T-helper 2 cell (primary cell): ENCODE measurements at places on chromosomes 7 and 10.

DNA sequence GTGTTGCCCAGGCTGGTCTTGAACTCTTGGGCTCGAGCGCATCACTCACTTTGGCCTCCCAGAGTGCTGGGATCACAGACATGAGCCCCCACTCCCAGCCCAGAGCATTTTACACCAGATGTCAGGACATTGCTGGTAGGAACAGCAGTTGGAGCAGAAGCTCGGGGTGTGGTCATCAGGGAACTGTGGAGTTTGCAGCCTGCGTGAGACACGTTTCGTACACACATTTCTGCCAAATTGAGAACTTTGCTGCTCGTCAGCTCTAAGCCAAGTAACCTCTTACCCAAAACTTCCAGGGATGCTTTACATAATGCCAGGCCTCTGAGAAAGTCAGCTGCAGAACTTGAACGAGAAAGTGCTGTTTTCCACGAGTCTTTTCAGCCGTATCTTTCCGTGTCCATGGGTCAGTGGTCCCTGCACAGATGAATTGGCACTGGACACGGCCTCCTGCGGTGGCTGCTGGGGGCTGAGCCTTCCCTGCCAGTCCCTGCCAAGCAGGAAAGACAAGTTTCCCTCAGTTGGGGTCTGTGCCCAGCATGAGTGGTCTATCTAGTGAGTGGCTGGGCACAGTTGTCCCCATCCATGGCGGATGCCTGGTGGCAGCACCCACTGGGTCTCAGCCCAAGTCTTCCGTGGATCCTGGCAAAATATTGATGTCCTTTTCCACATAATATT lies 54.4 kb downstream of the DNAJB6 start:
- DNase-seq = no peak

- no peak for DNase-seq
Measured at GRCh38 chr7:2374830-2375728, 20.5 kb downstream of the EIF3B start.

- no peak for DNase-seq
Measured at GRCh38 chr10:13848520-13849445, 262.0 kb downstream of the PRPF18 start.

DNA sequence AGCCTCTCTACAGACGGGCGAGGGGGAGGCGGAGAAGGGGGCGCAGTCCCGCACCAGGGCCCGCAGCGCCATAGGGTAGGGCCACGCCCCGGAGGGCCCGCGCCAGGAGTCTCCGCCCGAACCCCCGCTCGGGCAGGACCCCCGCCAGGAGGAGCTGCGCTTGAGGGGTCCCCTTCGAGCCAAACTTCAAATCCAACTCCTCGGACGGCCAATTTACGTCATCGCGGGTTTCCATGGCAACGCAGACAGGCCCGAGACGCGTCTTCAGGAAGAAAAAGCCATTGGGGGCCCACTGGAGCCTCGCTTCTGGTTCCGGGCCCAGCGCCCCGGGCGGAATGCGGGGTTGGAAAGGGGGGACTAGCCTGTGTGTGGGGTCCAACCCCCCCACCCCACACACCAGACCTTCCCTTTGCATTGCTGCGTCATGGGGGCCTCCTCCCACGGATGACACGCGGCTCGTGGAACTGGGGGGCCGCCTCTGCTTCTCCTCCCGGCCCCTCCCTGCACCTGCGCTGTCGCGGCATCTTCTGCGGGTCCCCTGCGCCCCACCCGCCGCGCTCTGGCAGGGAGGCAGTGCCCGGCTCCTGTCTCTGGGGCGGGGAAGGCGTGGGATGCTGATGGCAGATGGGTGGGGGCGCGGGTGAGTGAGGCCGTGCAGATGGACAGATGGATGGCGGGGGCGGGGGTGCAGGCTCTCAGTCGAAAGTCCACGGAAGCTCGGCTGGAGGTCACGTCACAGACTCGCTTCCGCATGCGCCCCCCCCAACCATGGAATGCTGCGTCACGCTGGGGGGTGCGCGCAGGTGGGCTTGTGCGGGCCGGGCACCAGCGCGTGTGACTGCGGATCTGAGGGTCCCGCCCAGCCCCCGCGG lies 1.2 kb downstream of the CALY start:
- DNase-seq = peak; percentile 85

GRCh38 chr10:125264091-125264490 lies 103.7 kb upstream of the CTBP2 start:
- DNase-seq = no peak

DNA sequence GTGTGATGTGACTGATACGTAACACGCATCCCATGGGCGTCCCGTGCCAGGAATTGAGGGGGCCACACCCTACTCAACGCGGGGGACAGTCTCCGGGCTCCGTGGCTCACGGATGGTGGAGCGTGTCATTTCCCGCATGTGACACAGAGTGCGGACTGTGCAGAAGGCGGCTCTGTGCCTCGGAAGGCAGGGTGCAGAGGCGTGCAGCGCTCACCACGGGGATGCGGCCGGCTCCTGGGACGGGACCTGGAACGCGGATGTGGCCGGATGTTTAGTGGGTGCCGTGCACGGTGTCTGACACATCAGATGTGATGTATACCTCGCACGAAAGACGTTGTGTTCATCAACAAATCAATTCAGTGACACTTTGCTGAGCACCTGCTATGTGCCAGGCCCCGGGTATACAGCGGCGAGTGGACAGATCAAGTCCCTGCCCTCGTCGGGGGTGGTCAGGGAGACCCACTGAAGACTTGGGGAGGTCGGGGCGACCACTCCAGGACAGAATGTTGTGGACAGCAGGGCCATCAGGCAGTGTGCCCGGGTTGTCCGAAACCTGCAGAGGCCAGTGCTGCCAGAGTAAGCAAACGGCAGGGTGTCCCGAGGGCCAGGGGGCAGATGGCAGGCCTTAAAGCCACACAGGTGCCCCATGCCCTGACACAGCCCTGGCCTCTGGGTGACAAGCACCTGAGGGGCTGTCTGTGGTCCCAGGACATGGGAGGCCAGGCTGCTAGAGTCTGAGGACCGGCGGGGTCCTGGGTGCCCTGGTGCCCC lies 38.1 kb downstream of the MICALL2 start:
- DNase-seq = no peak

DNA sequence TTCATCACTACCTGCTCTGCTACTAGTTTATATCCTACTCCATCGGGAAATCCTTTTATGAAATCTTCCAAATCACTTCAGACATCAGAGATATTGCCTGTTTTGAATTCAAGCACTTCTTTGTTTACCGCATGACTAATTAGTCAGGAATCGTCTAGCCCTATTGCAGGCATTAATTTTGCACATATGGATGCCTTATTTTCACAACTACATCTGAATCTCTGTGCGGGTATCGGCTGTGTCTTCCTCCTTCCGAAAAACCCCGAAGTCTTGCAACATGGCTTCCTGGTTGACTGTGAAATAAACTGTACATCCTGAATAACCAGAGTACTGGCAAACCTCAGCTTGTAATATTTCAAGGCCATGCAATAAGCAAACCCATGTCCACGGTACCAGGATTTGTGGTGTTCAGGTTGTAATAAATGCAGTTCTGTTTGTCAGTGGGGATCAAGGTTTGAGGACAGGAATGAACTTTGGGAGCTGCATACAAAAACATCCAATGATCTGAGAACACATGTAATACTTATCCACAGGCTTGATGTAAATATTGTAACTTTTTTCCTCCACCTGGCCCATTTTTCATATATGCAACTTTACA lies 642.1 kb downstream of the PARD3 start:
- no peak for DNase-seq

DNA sequence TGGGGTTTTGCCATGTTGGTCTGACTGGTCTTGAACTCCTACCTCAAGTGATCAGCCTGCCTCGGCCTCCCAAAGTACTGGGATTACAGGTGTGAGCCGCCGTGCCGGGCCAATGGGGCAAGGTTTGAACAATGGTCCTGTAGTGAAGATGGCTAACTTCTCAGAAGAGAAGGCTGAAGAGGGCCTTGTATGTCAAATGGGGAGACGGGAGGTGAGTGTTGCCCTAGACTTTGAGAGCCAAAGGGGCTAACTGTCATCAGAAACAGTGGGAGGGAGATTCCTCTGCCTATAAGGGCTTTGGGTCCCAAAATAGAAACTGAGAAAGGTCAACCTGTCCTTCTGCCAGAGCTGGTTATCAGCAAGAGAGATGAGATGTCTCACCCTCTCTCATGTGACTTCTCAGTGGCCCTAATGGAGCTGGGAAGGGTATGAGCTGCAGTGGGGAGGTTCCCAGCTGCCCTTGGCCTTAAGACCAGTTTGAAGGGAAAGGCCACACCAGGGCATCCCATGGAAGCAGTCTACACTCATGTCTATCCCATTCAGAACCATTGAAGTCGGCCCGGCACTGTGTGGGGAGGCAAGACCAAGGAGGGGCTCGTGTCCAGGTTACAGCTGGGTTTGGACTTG lies 1.3 kb upstream of the SAMD8 start:
- DNase-seq = no peak

DNA sequence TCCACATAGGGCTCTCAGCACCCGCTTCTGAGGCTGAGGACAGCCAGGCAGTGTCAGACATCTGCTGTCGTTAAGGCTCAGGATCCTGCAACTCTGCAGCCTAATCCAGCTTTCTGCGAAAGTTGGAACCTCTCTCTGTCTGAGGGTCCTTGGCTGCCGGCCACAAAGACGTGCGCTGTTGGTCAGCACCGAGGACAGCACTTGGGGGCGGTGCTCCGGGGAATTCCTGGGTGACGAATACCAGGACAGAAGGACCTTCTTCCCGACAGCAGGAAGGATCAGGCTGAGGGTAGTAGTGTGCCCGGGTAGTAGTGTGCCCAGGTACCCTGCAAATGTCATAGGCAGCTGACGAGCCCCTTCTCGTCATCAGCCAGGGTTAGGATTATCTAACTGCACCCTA lies 16.0 kb upstream of the RASGEF1A start:
- DNase-seq = no peak

GRCh38 chr7:156889089-156889488 lies 3.9 kb downstream of the LMBR1 start:
- DNase-seq = no peak

- no peak for DNase-seq
Measured at GRCh38 chr10:32786968-32787367, 171.1 kb downstream of the ITGB1 start.

GRCh38 chr7:3942816-3943745 lies 642.0 kb downstream of the SDK1 start:
- no peak for DNase-seq

- no peak for DNase-seq
Measured at GRCh38 chr10:3525832-3526449, 259.1 kb downstream of the KLF6 start.

GRCh38 chr7:152073352-152073751 lies 47.9 kb downstream of the GALNT11 start:
- no peak for DNase-seq
